Nephron progenitor cell (in vitro differentiated cells): ENCODE measurements at places on chromosomes 2 and 18.
A peak's percentile ranks its signal among the peaks of the same experiment; 100 is the strongest.

DNA sequence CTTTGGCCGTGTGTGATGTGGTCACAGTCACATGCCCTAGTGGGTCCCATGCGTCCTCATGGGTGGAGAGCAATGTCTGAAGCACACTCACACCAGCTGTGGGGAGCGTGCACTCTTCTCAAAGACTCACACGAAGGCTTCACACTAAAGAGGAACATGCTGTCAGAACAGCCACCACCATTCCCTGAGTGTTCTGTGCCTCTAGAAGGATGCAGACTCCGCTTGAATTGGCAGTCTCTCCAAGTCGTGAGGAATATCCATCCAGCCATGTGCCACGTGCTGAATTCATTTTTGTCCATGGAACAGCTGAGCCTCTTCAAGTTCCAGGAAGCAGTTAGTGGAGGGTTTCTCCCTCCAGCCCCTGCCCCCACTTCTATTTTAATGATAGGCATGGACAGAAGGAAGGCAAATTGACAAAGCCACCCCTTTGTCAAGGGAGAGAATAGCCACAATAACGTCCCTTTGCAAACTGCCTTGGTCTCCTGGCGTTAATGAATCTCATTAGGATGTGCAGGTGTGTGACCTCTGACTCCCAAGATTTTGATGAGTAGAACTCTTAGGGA, 464.3 kb upstream of the ID2 start:
- H3K27me3 ChIP-seq, result peaks cover 4% of the 10 kb centered on the region
- no peak for DNase-seq
- H3K4me3 ChIP-seq, result no peak overlapping the region
- no peak overlapping the region for H3K27ac ChIP-seq
- H3K36me3 ChIP-seq, result no peaks in the 10 kb centered on the region

DNA sequence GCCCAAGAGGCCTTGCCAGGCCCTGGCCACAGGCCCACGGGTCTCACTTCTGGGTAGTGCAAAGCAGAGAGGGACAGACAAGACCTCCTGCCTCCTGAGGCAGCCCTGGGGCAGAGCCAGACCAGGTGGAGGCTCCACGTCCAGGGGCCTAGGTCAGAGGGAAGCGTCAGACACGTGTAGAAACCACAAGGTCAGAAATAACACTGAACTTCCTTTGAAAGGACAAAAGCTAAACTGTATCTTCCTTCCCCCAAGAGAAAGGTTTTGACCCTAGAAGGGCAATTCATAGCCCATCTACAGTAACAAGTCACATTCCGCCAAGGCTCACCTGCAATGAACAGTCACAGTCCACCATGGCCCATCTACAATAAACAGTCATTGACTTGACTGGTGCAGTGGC, 17.9 kb downstream of the SDC1 start:
- peaks cover 21% of the 10 kb centered on the region for H3K36me3 ChIP-seq
- H3K4me1 ChIP-seq, result peaks cover 53% of the 10 kb centered on the region
- H3K27ac ChIP-seq, result peak overlapping the region; percentile 89
- DNase-seq, result no peak
- H3K27me3 ChIP-seq, result peaks cover 6% of the 10 kb centered on the region

- H3K36me3 ChIP-seq, result no peaks in the 10 kb centered on the region
- H3K4me1 ChIP-seq, result peaks cover 40% of the 10 kb centered on the region
- no peak overlapping the region for H3K27ac ChIP-seq
- no peak overlapping the region for H3K4me3 ChIP-seq
- DNase-seq, result no peak
Measured at GRCh38 chr2:20110383-20110782, 59.0 kb upstream of the LAPTM4A start.

DNA sequence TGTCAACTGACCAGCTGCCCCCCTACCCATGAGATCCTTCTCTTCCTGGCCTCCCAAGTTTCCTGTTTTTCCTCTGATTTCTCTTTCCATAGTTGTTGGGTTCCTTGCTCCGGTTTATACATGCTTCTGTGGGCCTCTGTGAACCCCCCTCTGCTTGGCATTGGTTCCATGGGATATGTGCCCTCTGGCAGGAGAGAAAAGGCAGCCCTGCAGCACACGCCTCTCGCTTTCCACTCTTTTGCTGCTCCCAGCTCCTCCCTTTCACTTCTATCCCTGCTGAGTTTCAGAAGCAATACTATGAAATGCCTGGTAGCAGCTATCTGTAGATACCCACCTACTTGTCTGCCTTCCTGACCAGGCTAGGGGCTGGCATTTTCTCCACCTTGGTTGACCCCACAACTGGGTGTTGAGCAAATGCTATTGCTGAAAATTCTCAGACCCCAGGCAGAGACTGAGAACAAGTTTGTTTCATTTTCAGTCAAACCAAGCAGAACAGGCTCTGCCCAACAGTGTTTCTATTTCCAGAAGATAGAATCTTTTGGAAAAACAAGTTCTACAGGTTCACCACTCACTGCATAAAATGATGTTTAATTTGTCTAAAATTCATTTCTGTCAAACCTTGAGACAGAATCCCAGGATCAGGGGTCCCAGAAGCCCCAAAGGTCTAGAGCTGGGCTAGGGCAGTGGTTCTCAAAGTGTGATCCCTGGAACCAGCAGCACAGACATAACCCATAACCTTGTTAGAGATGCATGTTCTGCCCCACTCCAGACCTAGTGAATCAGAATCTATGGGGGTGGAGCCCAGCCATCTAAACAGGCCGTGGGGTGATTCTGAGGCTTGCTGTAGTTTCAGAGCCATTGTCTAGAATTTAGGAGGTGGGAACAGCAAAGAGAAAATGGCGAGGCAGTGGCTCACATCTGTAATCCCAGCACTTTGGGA, 13.4 kb downstream of the CAPG start:
- peak overlapping the region; percentile 64 for H3K27ac ChIP-seq
- no peaks in the 10 kb centered on the region for H3K36me3 ChIP-seq
- no peak overlapping the region for H3K4me3 ChIP-seq
- H3K27me3 ChIP-seq, result peaks cover 5% of the 10 kb centered on the region
- H3K4me1 ChIP-seq, result no peaks in the 10 kb centered on the region

GRCh38 chr2:17640406-17640805, 99.9 kb downstream of the VSNL1 start:
- no peak overlapping the region for H3K27ac ChIP-seq
- H3K4me1 ChIP-seq, result peaks cover 42% of the 10 kb centered on the region
- H3K27me3 ChIP-seq, result peaks cover 2% of the 10 kb centered on the region
- H3K36me3 ChIP-seq, result peaks cover 17% of the 10 kb centered on the region
- H3K4me3 ChIP-seq, result no peak overlapping the region

DNA sequence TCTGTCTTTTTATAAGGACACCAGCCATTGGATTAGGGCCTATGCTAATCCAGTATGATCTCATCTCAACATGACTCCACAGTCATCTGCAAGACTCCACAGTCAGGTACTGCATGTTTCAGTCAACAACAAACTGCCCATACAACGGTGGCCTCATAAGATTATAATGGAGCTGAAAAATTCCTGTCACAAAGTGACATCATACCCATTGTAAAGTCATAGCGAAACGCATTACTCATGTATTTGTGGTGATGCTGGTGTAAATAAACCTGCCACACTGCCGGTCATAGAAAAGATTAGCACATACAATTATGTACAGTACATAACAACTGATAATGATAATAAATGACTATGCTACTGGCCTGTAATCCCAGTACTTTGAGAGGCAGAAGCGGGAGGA, 102.2 kb downstream of the TEX51 start:
- H3K36me3 ChIP-seq, result no peaks in the 10 kb centered on the region
- no peak overlapping the region for H3K4me3 ChIP-seq
- H3K4me1 ChIP-seq, result peaks cover 33% of the 10 kb centered on the region
- H3K27me3 ChIP-seq, result peaks cover 6% of the 10 kb centered on the region
- DNase-seq, result no peak

DNA sequence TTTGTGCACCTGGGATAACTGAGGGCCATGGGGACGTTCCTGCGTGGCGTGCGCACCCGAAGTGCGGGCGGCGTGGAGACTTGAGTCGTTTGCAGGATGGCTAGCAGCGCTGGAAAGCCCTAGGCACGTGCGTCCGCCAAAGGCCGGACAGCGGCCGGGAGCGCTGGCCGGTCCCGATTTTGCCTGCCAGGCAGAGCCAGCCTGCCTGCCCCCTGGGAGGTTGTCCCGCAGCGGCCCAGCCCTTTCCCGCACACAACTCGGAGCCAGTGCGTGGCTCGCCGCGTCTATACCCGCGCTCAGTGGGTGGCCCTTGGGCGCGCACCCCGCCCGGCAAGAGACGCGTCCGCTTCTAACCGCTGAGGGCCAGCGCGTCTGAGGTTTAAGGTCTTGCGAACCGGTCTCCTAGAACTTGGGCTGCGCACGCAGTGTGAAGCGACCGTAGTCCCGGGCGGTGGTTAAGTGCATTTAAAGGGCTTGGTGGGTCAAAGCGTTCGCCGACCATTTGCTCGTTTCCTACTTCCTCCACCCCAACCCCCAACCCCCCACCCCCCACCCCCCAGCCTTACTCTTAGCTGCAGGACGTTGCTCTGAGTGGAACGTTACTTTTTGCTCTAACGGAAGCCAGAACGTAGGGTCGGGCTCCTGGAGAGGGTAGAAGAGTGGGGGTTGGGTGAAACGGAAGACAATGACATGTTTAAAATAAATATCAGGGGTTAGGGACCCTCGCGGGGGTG, 627 bp downstream of the CDCA7 start:
- peak; percentile 73 for DNase-seq
- H3K4me1 ChIP-seq, result peaks cover 46% of the 10 kb centered on the region
- peak overlapping the region; percentile 79 for H3K27ac ChIP-seq
- H3K36me3 ChIP-seq, result peaks cover 28% of the 10 kb centered on the region
- peak overlapping the region; percentile 93 for H3K4me3 ChIP-seq
- H3K27me3 ChIP-seq, result no peaks in the 10 kb centered on the region

GRCh38 chr2:189024901-189025618, 50.9 kb downstream of the COL3A1 start:
- DNase-seq, result no peak
- H3K27me3 ChIP-seq, result no peaks in the 10 kb centered on the region
- H3K36me3 ChIP-seq, result no peaks in the 10 kb centered on the region
- no peaks in the 10 kb centered on the region for H3K4me1 ChIP-seq
- H3K27ac ChIP-seq, result no peak overlapping the region

DNA sequence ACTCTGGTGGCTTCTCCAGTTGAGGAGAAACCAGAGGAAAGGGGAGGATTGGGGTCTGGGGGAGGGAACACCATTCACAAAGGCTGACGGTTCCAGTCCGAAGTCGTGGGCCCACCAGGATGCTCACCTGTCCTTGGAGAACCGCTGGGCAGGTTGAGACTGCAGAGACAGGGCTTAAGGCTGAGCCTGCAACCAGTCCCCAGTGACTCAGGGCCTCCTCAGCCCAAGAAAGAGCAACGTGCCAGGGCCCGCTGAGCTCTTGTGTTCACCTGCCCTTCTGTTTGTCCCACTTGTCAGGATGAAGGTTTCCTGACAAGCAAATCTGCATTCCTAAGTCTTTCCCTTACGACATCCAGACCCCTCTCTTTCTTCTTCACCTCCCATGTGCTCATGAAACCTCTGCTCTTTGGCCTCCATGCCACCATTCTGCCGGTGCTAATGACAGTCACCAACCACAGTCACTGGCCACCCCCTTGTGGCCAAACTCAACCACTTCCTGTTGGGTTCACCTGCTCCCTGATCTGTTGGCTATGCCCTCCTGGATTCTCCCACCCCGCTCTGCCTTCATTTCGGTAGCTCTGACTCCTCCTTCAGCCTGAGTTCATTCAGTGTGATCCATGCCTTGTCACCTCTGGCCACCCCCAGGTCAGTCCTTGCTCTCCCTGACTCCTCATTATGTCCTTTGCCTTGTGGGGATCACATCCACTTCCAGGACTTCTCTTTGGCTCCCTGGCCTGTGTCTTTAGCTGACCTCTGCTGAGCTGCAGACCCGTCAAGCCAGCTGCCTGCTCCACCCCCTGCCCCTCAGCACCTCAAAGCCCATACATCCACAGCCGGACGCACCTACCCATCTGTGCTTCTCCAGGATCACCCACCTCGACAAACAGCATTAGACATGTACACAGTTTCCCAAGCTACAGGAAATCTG, 17.6 kb downstream of the EMX1 start:
- no peaks in the 10 kb centered on the region for H3K36me3 ChIP-seq
- H3K27ac ChIP-seq, result no peak overlapping the region
- DNase-seq, result no peak
- peaks cover 61% of the 10 kb centered on the region for H3K27me3 ChIP-seq
- peaks cover 30% of the 10 kb centered on the region for H3K4me1 ChIP-seq

GRCh38 chr18:10040287-10041011, 126.6 kb downstream of the VAPA start:
- peaks cover 5% of the 10 kb centered on the region for H3K27me3 ChIP-seq
- no peak overlapping the region for H3K4me3 ChIP-seq
- peak overlapping the region; percentile 91 for H3K27ac ChIP-seq
- peaks cover 48% of the 10 kb centered on the region for H3K4me1 ChIP-seq
- peaks cover 22% of the 10 kb centered on the region for H3K36me3 ChIP-seq
- no peak for DNase-seq

- no peak overlapping the region for H3K4me3 ChIP-seq
- H3K27ac ChIP-seq, result no peak overlapping the region
- H3K4me1 ChIP-seq, result no peaks in the 10 kb centered on the region
- DNase-seq, result no peak
Measured at GRCh38 chr2:178517496-178517895, 37.2 kb downstream of the PLEKHA3 start.

DNA sequence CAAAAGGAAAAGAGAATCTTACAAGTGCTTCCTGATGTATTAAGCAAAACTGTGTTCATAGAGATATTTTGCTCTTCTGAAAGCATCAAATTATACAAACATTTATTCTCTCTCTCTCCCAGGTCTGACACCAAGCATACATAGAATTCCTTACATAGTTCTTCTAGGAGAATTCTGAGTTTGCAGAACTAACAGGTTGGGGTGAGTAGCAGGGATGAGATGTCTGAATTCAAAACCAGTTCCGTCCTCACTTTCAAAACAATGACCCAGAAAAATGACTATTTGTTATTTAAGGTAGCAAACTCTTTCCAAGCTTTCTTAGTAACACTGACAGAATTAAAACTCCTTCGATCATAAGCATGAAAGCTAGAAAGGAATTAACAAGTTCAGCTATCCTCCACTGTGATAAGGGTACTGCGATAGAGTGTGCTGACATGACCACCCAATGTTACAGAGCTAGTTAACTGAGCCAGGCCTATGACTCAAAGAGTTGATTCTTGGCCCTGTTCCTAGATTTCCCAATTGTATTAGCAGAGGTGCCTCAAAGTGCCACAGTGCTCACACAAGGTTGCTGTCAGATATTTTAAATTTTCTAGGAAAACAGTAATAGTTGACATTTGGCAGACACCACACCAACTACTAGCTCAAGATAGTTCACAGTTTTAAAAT, 85.8 kb upstream of the SETBP1 start:
- H3K4me1 ChIP-seq, result peaks cover 6% of the 10 kb centered on the region
- H3K27me3 ChIP-seq, result no peaks in the 10 kb centered on the region
- no peak overlapping the region for H3K27ac ChIP-seq
- H3K4me3 ChIP-seq, result no peak overlapping the region

GRCh38 chr2:178072383-178073301, at the start of gene PDE11A:
PDE11A (minus strand) TSS chr2:178072777; CDS start chr2:178072437, 340 bp downstream.
- peaks cover 57% of the 10 kb centered on the region for H3K27me3 ChIP-seq
- peak within 1 kb of the TSS; percentile 93 for H3K4me3 ChIP-seq
- DNase-seq, result peak; percentile 87
- H3K4me1 ChIP-seq, result peaks cover 14% of the 10 kb centered on the region
- no peaks in the 10 kb centered on the region for H3K36me3 ChIP-seq
- peak within 1 kb of the TSS; percentile 88 for H3K27ac ChIP-seq
